ENCODE measurements at places on chromosomes 4 and X.

DNA sequence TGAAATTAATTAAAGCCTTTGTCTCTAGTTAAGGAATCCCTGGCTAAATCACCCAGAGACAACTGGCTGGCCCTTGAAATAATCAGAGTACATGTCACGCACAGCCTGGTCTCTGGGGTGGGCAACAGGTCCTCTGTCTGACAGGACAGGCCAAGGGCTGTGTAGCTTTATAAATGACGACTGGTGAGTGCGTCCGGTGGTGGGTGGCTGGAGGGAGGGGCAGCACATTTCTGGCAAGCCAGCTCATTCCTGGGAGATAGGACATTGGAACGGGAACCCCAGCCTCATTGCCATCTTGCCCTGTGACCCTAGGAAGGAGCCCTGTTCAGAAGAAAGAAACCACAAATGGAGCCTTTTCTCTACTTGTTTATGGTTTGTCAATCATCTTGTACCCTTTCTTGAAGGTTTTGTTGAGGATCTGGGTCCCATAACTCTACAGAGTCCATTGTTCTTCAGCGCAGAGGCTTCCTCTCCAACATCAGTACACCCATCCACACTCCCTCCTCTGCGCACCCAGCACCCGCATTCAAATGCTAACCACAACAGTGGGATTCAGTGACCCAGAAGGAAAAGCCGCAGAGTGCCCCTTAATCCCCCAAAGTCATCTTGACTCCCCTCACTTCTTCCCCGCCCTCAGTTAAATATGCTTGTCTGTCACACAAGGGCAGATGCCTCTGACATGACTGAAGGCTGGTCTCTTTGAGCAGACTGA is 368.1 kb downstream of the UNC5C start:
- no peaks in the 10 kb centered on the region for H3K27me3 ChIP-seq
- DNase-seq: no peak
- no peak overlapping the region for H3K4me3 ChIP-seq

- no peak for DNase-seq
- no peak overlapping the region for H3K4me3 ChIP-seq
- no peaks in the 10 kb centered on the region for H3K4me1 ChIP-seq
- H3K27ac ChIP-seq: no peak overlapping the region
Measured at GRCh38 chr4:93983140-93983539, 154.6 kb downstream of the ATOH1 start.

GRCh38 chrX:41481264-41482109 is 34.3 kb downstream of the NYX start:
- H3K36me3 ChIP-seq: no peaks in the 10 kb centered on the region
- H3K4me1 ChIP-seq: peaks cover 3% of the 10 kb centered on the region
- H3K27me3 ChIP-seq: no peaks in the 10 kb centered on the region
- no peak overlapping the region for H3K4me3 ChIP-seq
- no peak overlapping the region for H3K27ac ChIP-seq
- peak; percentile 13 for DNase-seq

GRCh38 chr4:57059890-57060716 is 50.1 kb downstream of the IGFBP7 start:
- no peak overlapping the region for H3K4me3 ChIP-seq
- no peaks in the 10 kb centered on the region for H3K36me3 ChIP-seq
- no peak overlapping the region for H3K27ac ChIP-seq
- H3K27me3 ChIP-seq: peaks cover 13% of the 10 kb centered on the region

- no peak overlapping the region for H3K27ac ChIP-seq
- no peak for DNase-seq
Measured at GRCh38 chr4:179110356-179110755, 1668.1 kb upstream of the AGA start.

DNA sequence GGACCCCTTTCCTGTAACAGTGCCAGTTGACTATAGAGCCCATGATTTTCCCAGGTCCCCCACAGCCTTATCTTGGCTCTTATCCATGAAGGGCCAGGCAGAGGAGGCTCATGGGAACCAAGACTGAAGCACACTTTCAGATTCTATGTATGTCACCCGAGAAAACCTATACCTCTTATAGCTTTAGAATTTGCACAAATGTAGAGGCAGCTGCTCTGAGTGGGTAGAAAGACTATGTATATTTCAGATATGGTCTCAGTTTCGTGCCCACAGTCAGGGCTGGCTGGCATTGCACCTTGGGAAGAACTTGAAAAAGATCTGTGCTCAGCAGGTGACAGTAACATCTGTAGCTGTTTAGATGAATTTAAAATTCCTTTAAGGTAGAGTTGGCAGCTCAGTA is 8.3 kb upstream of the LNX1 start:
- H3K36me3 ChIP-seq: no peaks in the 10 kb centered on the region
- DNase-seq: no peak
- no peaks in the 10 kb centered on the region for H3K4me1 ChIP-seq
- H3K27me3 ChIP-seq: peaks cover 15% of the 10 kb centered on the region
- no peak overlapping the region for H3K4me3 ChIP-seq

GRCh38 chrX:31572360-31572759 is 500.5 kb upstream of the FTHL17 start:
- H3K27ac ChIP-seq: no peak overlapping the region
- no peak for DNase-seq
- no peak overlapping the region for H3K4me3 ChIP-seq
- no peaks in the 10 kb centered on the region for H3K4me1 ChIP-seq
- no peaks in the 10 kb centered on the region for H3K27me3 ChIP-seq

DNA sequence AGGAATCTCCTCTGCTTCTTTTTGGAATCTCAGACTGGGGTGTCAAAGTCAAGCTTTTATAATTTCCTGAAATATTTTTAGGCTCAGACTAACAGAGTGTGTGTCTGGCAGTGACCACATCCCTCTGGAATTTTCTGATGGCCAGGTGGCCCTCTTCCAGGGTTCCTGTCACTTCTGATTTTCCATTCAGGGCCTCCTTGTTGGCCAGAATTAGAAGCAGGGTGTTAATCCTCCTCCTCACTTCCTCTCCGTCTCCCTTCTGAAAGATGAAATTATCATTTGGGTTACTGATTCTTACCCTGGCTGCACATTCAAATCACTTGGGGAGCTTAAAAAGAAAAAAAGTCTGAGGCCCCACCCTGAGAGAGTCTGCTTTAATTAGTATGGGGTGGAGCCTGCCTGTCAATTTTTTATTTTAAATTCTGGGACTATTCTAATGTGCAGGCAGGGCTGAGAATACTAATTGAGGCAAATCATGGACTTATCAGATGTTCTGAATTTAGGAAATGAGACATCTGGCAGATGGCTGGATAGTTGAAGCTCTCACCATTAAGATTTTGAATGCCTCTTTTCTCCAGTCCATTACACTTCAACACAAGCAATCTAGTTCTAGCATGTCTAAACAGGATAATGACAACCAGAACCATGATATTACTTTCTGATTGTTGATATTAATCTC is 43.2 kb downstream of the HAND2 start:
- H3K4me3 ChIP-seq: no peak overlapping the region
- H3K27me3 ChIP-seq: peaks cover 3% of the 10 kb centered on the region
- H3K27ac ChIP-seq: no peak overlapping the region
- H3K36me3 ChIP-seq: no peaks in the 10 kb centered on the region
- no peak for DNase-seq

GRCh38 chrX:137545711-137546651 is 19.9 kb upstream of the ZIC3 start:
- H3K27me3 ChIP-seq: peaks cover 50% of the 10 kb centered on the region
- H3K27ac ChIP-seq: no peak overlapping the region
- no peaks in the 10 kb centered on the region for H3K36me3 ChIP-seq
- DNase-seq: no peak

- no peaks in the 10 kb centered on the region for H3K36me3 ChIP-seq
- H3K27ac ChIP-seq: no peak overlapping the region
- peaks cover 3% of the 10 kb centered on the region for H3K4me1 ChIP-seq
- H3K27me3 ChIP-seq: no peaks in the 10 kb centered on the region
- H3K4me3 ChIP-seq: no peak overlapping the region
Measured at GRCh38 chr4:124641715-124642381, 70.7 kb downstream of the ANKRD50 start.
